ENCODE measurements at places on chromosomes 16 and 17.

DNA sequence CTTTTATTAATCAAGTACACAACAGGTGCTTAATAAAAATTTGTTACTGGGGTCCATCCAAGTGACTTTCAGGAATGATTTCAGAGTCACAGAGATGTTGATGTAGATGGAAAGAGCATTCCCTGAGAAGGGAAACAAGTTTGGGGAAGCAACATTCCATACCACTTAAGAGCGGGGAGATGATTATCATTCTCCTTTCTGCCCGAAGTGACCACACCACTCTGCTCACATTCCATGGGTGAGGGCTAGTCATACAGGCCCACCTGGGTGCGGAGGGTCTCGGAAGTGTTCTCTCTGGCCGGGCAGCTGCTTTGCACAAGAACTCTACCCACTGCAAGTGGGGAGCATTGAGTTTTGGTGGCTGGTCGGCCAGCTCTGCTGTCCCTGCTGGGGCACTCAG, 231.4 kb downstream of the SNX29 start:
- no peak for DNase-seq

DNA sequence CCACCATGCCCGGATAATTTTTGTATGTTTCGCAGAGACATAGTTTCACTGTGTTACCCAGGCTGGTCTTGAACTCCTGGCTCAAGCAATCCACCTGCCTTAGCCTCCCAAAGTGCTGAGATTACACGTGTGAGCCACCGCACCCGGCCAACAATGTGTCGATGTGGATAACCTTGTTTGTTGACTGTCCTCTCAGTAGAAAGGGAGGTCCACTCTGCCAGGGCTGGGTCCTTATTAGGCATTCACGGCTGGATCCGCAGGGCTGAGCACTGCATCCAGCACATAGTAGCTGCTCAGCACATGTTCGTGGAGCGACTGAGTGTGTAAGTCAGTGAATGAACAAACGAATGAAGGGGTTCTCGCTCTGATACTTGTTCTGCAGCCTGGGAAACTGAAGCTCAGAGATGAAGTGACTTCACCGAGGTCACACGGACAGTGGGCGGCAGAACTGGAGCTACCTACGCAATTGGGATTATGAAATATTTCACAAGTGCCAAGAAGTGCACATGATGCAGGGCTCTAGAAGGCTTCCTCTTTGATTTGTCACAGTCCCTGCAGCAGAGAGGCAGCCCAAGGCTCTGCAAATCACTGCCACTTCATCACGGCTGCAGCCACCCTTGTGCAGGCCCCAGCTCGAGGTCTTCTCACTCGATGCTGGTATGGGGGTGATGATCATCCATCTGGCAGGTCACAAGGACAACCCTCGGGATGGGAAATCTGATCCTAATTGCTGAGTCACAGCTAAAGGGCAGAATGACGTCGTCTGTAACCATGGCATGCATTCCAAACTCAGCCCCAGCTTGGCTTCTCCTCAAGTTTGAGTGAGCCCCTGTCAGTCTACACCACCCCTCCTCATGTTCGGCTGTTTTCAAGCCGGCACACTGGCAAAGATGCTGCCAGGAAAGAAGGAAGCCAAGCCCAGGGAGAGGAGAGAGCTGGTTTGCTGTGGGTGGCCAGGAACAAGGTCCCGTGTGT, 28.0 kb upstream of the SNN start:
- DNase-seq: no peak

GRCh38 chr16:34802848-34803599, 1343.6 kb downstream of the TP53TG3F start:
- DNase-seq: no peak

- DNase-seq: no peak
Observed at GRCh38 chr16:69691980-69692911, 34.1 kb downstream of the NQO1 start.

DNA sequence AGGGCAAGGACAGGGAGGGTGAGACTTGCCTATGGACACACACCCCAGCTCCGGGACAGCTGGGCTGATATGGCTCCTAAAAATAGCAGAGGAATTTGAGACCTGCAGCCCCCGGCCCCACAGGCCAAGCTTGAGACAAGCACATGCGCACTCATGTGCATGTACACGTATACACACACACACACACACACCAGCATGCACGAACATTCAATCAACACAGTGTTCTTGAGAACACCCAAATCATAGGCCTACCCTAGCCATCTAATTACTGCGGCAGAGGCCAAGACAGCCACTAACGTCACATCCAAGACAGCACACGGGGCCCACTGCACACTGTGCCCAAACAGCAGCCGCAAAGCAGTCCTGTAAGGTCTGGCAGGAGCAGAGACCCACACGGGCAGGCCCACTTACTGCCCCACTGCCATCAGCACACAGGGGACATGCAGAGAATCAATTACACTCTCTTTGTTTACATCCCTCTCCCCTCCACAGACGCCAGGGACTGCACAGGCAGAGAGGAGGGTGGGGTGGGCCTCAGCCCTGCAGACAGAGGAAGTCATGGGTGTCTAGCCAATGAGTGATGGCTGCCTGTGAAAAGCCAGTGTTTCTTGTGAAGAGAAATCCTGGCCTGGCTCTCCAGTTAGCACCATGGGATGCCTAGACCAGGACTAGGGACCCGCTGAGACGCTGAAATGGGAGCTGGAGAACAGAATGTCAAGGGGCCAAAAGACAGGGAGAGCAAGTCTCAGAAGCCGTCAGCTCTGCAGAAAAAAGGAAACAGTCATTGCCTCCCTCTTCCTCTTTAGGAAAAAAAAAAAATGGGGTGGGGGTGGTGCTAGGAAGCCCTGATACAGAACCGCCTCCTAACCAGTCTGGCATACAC, 39.3 kb downstream of the MYO18A start:
- no peak for DNase-seq

- no peak for DNase-seq
Observed at GRCh38 chr16:85754413-85754812, 3.5 kb upstream of the C16orf74 start.

GRCh38 chr17:34163646-34164045, 91.4 kb upstream of the CCL2 start:
- DNase-seq: no peak

- DNase-seq: no peak
Observed at GRCh38 chr16:50354629-50355456, 13.9 kb downstream of the BRD7 start.

DNA sequence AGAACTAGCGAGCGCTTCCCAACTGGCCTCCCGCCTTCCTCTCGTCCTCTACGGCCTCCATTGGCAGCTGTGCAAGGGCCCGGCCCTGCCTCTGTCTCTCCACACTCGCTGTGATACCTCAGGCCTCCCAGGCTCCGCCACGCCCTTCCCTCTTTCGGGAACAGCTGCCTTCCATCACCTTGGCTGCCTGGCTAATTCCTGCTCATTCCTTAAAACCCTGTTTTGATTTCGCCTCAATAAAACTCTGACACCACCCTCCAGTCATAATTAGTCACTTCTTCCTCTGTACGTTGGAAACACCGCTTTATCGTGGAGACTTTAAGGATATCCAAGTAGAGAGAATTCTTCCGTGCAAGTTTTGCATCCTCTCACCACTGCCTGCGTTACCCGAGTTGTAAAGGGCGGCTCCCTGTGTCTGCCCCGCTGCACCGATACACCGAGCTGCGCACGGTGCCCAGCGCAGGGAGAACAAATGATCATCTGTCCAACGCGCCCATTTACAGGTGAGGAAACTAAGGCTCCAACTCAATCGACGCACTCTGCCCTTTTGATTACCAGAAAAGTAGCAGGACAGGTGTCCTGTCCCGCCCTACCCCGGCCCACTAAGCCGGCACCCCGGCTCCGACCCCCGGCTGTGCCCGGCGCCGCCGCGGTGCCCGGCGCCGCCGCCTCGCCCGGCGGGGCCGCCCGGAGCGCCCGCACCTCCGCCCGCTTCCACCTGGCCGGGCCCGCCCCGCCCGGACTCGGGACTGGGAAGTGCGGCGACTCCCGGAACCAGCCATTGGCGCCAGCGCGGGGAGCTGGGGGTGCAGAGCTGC, 139.7 kb downstream of the SEC14L1 start:
- DNase-seq: no peak

DNA sequence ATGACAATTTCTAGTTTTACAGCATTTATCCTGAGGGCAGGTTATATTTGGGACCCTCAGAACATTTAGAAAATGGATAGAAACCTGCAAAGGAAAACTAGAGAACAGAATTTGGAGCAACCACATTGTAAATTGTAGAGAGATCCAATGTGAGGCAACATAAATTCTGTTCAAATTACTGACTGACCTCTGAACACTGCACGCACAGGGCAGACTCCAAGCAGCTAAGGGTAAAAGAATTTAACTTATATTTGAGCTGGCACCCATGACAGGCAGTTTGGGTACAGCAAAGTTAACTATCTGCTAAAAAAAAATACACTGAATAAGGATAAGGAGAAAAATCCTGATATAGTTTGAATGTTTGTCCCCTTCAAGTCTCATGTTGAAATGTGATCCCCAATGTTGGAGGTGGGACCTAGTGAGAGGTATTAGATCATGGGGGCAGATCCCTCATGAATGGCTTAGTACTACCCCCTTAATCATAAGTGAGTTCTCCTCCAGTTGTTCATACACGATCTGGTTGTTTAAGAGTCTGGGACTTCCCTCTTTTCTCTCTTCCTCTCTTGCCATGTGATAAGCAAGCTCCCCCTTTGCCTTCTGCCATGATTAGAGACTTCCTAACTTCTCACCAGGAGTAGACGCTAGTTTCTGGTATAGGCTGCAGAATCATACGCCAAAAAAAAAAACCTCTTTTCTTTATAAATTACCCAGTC, 75.7 kb downstream of the FBXL20 start:
- no peak for DNase-seq

DNA sequence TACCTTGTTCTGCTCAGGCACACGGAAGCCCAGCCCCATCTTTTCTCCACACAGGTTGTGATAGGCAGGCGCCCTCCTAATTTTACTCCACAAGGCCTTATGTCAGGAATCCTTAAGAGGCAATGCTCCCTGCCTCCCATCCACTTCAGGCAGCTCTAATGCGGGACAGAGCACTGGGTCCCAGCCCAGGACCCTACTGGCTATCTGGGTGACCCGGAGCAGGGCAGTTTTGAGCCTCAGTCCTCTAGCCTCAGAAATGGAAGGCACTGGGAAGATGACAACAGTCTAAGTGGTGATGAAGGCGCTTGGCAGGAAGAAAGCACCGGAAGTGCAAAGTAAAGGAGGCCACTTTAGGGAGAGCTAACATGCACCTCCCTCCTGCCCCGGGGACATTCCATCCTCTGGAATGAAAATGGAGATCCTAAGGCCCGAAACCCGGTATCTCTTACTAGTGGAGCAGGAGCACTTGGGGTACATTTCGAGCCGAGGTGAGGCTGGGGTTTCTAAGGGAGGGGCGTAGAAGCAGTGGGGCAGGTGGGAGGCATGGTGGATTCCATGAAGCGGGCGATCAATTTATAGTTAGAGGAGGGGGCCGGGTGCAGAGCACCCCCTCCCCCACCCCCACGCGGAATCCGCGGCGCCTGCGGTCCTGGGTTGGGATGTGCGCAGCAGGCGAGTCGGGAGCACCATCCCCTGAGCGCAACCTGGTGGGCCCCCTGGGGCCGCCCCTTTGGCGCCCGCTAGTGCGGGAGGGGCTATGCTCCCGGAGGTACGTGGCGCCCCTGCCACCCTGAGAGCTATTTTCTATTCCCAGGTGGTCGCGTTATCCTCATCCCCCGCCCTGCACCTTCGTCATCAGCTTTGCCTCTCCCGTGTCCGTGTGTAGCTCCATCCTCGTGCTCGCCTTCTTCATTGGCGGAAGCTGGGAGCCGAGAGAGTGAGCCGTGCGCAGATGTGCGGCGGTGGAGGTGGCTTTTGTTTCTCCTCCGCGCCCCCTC, 4.9 kb downstream of the MT1F start:
- no peak for DNase-seq

Data from stimulated activated CD4-positive, alpha-beta T cell treated with anti-CD3 and anti-CD28 coated beads, Interleukin-1b, Interleukin-23, amount 100 ng/mL, for 1 hour (primary cell).